ENCODE measurements at places on chromosomes 4 and X.

DNA sequence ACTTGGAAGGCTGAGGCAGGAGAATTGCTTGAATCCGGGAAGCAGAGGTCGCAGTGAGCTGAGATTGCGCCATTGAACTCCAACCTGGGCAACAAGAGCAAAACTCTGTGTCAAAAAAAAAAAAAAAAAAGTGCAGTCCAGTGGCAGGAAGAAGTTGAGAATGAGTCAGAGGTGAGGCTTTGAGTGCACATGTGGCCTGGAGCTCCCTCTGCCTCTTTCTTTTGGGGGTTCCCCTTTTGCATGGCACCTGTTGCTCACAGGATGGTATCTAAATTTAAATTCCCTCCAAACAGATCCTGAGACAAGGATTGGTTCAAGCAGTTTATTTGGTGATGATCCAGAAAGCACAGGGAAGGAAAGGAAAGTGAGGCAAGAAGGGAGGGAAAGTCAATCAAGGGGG is 151.4 kb upstream of the STX18 start:
- no peak for DNase-seq

DNA sequence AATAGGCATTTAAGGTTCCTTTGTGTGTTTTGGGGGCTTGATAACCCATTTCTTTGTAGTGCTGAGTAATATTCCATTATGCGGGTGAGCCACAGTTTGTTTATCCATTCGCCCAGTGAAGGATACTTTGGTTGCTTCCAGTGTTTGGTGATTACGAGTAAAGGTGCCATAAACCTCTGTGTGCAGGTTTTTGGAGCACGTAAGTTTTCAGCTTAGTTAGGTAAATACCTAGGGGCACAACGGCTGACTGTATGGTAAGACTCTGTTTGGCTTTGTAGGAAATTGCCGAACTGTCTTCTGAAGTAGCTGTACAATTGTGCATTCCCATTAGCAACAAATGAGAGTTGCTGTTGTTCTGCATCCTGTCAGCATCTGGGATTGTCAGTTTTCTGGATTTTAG is 3.8 kb upstream of the TBL1X start:
- DNase-seq, result no peak

DNA sequence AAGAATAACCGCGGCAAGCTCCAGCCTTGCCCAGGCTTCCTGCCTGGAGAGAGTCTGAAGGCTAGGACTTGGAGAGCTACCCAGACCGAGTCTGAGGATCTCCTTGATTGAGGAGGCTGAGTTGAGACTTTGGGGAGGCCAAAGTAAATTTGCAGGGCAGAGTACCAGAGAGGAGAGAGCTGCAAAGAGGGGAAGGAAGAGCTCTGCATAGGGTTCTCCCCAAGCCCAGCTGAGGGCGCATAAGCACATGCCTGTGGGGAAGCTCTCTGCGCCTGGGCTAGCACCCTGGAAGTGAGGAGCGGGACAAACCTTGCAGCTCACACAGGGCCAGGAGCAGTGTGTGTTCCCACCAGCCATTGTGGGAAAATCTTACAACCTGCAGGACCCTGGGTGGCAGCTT is 56.1 kb downstream of the FAM193A start:
- DNase-seq, result no peak

DNA sequence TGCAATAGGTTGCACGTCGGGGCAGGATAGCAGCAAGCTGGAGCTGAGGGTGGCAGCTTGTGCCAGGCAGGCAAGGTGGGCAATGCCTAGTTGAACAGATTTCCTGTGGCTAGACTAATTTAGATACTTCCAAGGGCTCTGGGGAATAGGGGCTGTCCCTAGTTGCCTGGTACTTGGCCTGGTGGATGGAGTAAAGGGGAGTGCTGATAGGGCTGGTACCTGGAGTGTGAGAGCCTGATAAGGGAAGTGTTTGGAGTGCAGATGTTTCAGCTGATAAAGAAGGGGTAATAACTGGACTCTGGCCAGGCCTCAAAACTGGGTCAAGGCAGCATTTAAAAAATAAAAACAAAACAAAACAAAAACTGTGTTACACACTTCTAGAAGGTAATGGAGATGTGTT is 665.5 kb downstream of the CCSER1 start:
- DNase-seq, result no peak

- DNase-seq, result no peak
Observed at GRCh38 chrX:629230-630006, 1.2 kb upstream of the SHOX start.

DNA sequence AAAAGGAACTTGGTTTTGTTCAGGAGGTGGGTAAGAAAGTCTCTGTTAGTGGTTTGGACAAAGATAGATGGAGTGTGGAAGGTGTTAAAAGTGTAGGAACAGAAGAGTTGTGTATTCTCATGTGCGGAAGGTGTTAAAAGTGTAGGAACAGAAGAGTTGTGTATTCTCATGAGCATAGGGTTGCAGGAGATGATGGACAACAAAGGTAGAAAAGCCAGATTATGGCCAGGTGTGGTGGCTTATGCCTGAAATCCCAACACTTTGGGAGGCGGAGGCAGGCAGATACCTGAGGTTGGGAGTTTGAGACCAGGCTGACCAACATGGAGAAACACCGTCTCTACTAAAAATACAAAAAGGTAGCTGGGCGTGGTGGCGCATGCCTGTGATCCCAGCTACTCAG is 2.5 kb downstream of the RPL34 start:
- DNase-seq, result no peak

Measured in stimulated activated CD8-positive, alpha-beta memory T cell treated with anti-CD3 and anti-CD28 coated beads, Interleukin-4, amount 100 ng/mL, for 1 hour (primary cell).